ENCODE measurements at places on chromosomes 4 and X.
A peak's percentile ranks its signal among the peaks of the same experiment; 100 is the strongest.

- DNase-seq, result no peak
Observed at GRCh38 chr4:7897811-7898210, 41.9 kb downstream of the AFAP1 start.

- DNase-seq, result no peak
Observed at GRCh38 chrX:28550331-28550872, 36.8 kb upstream of the IL1RAPL1 start.

DNA sequence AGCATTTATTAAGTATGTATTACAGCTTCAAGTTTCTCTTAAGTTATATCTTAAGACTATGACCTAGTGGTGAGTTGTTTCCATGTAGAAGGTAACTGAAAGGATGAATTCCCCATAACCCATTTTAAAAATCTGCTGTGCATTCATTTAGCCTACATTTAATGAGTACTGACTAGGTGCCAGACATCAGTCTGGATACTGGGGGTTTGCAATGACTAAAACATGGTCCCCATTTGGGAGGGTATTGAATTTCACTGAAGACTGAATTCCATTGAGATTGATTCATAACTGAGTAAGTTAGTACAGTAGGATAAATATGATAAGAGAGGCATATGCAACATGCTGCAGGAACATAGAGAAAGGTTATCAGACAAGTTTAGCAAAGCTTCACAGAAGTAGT is 241.5 kb downstream of the FRAS1 start:
- DNase-seq, result no peak

- DNase-seq, result no peak
Observed at GRCh38 chr4:41358647-41359421, 102.1 kb downstream of the UCHL1 start.

DNA sequence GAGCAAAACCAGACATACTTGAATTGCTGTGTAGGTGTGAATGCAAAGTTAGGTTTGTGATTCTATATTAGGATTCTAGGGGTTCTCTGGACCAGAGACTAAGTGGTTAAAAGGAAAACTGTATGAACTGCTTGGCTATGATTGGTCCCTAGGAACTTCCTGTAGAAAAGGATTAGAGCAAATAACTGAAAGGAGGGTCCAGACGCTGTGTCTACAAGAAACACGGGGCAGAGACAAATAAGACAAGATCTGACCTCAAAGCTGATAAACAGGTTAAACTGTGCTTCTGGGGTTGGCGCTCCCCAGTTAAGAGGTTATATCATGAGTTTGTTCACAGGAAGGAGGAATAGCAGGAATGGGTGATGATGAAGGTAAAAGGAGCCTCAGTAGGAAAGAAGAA is 183.6 kb downstream of the MGST2 start:
- DNase-seq, result no peak

GRCh38 chrX:144946666-144947065 is 300.6 kb upstream of the SPANXN1 start:
- DNase-seq, result no peak

GRCh38 chr4:123587983-123588494 is 191.4 kb downstream of the SPRY1 start:
- DNase-seq, result no peak

DNA sequence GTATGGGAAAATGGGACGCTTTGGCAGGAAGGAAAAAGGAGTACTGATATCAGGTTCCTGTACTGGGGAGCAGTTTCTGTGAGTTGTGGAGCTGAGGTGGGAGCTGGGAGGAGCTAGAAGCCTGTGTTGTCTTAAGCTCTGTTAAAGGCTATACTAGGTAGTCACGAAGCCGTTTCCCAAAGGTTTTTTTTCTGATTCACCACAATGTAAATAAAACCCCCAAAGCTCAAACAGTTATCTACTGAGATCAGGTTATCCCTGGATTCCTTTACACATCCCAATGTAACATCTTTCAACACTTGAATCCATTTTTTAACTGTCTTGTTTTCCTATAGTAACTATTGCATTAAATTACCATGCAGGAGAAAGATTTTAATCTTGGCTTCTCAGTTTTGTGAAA is 297.4 kb upstream of the SFRP2 start:
- DNase-seq, result no peak

GRCh38 chr4:35912174-35912573 is 332.1 kb downstream of the ARAP2 start:
- no peak for DNase-seq

- no peak for DNase-seq
Observed at GRCh38 chrX:119325456-119325855, 73.7 kb upstream of the SLC25A43 start.

GRCh38 chr4:98482847-98483806 is 175.3 kb downstream of the TSPAN5 start:
- no peak for DNase-seq

- no peak for DNase-seq
Observed at GRCh38 chr4:142840516-142841123, 5.5 kb downstream of the INPP4B start.

DNA sequence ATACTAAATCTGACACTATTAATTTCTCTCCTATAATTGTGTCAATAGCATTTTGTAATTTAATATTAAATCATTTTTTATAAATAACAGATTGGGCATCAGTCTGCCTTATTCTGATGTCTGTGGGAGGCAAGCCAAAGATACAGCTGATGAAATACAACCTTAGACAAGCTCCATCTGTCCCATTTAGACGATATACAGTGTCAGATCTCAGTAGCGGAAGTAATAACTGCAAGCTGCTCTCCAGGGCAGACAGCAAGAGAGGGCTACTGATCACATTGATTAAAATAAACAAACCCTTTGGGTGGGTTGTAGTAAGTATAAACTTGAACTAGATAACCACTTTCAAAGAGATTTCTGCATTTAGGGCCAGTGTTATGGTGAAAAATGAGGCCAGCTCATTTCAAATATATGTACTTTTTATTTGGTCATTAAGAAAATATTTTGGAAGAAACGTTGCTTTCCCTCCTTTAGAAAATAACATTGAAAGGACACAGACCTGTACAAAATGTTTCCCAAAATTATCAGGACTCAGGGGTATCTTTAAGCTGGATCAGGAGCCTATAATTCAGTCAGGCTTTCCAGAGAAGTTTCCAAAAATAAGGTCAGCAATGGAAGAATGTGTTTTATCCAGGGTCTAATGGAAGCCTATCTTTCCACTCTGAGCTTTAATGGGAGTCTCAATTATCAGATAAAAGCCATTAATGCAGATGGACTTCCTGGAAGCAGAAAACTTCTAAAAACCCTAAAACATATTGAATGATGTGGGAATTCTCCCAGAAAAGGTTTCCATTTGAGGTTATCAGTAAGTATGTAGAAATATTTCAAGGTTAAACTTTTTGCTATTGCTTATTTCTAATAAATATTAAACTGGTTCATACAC is 1028.8 kb upstream of the IGFBP7 start:
- DNase-seq, result no peak

GRCh38 chrX:153851981-153852380 is 21.6 kb upstream of the PDZD4 start:
- DNase-seq, result no peak

GRCh38 chr4:8688041-8688907 is 95.7 kb downstream of the CPZ start:
- no peak for DNase-seq

DNA sequence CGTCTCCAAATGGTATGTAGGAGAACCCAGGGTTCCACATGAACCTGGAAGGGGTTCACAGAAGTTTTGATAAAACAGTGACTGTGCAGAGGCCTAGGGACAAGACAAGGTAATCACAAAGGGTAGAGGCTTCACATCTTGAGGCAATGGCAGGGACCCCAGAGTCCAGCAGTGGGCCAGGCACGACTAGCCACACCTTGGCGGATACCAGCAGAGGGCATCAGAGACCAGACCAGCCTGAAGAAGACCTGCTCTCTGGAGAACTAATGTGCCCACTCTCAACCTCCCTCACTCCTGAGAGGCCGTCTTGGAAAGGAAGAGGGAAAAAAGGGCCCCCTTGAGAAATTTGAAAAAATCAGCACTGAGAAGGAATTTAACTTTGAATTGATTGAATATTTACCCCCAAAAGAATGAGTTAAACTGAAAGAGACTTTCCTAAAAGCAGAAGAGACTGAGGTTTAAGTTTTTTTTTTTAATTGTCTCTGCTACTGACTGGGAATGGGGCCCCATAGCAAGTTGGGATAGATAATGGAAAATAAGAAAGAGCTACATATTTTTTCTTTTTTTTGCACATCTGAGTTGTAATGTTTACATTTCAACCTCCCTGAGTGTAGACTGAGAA is 243.8 kb upstream of the JADE1 start:
- no peak for DNase-seq

DNA sequence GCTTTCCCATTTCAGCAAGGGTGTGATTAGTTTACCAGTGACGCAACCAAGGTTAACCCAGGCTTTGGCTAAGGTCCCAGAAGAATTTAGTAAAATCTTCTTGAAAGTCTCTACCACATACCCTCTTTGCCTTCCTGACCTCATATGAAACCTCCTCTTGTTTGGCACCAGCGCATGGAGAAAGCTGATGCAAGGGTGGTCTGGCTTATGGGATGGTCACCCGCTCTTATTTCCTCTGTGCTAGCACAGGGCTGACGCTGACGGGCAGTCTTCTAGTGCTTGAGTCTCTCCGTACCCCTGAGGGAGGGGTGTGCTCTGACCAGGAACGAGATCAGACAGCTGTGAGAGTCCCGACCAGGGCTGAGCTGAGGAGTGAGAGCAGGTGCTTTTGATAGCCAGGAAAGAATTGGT is 137.6 kb downstream of the TENM3 start:
- no peak for DNase-seq

DNA sequence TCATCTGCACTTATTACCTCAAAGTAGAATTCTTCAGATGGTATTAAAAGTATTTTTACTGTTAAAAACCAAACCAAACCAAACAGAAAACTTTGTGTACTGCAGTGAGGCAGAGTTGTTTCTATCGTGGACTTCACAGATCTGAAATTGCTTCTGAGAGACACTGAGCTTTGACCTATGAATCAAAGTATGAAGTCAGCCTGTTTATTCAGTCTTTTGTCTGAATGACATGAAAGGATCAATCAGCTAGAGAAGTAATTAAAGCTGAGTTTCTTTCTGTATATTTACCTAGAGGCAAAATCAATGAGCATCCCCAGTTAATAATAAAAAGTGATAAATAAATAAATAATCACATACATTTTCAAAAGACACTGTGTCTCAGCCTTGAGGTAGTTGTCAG is 2121.0 kb downstream of the PCDH7 start:
- DNase-seq, result no peak

GRCh38 chr4:109559625-109559982 is 442 bp upstream of the MCUB start:
- DNase-seq, result no peak

DNA sequence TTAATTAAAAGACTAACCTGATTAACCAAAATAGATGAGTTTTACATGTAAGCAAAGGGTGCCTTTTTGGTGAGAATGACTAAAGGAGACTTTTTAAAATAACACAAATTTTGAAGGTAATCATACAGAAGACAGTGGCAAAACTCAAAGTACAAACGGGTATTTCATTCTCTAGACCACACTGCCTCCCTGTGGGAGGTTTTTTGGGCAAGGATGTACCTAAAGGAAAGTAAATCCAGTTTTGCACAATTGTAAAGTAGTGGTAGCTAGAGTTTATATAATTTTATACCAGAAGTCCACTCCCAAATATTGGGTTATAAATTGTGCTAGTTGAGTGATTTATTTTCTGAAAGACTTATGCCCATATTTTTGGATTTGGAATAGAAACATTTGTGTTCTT is 201.0 kb downstream of the PAPSS1 start:
- no peak for DNase-seq

- DNase-seq, result no peak
Observed at GRCh38 chr4:186606591-186606992, 51.2 kb upstream of the MTNR1A start.

GRCh38 chr4:73844345-73844744 is 7.9 kb downstream of the CXCL6 start:
- no peak for DNase-seq

DNA sequence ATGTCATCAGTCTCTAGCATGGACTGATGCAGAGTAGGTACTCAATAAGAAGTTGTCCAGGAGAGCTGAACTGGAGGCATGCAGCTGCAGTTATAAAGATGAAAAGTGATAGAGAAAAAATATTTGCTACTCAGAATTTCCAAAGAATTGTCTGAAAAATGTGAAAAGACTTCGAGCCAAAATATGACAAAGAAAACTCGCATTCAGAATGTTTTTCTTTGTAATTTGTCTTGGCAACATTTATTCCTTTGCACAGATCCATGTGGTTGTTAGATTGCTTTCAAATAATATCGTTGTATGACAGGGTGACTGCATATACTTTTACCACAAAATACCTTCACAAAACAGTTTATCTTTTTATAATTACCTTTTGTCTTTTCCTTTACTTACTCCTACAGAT is 128.0 kb upstream of the SLC4A4 start:
- no peak for DNase-seq

GRCh38 chrX:1661048-1661921 is 46.4 kb downstream of the ASMT start:
- DNase-seq, result peak; percentile 84

DNA sequence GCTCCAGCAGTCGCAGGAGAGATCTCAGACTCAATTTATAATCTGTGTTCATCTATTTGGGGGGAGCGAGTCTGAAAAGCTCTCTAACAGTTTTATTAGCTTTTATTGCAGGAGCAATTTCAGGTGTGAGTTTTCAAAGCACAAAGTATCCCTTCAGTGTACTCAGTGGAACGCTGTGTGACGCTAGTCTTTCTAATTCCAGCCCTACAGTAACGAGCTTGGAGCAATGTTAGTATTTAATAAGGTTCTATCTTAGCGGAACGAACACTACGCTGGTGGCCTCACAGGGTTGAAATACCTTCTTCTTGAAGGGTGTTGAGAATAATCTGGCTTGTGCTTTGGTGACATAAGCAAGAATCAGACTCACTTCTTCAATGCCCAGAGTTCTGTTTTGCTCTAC is 8.4 kb downstream of the HS3ST1 start:
- no peak for DNase-seq

GRCh38 chr4:176209535-176209934 is 14.2 kb upstream of the SPATA4 start:
- DNase-seq, result no peak

DNA sequence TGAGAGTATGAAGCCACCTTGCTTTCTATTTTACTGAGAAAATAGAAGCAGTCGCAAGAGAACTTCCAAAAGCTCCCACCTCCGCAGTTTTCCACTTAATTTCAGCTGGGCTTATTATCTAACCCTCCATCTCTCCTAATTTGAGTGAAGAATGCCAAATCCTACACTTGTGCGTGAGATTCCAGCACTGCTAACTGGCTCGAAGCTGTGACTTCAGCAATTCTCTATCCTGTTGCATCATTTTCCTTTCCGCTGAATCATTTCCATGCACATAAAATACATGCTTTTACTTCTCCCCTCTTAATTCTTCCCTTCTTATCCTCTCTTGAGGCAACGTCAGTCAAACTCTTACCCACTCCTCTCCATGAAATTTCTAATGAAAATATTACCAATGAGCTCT is 189.5 kb downstream of the GASK1B start:
- no peak for DNase-seq

DNA sequence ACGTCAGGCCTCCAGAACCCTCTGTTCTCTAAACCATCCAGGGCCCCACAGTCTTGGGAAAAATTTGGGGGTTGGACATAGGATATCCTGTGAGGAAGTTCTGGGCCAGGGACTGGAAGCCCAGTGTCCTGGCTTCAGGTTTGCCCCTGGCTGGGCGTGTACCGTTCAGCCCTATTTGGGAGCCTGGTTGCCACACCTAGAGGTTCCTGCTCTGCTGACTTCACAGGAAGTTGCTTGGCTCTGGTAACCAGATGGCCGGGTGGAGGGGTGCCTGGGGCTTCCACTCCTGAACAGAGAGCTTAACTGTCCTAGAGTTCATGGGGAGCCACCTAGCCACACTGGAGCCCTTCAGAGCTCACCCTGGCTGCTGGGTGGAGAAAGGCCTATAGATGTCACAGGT is 1.1 kb downstream of the TAFAZZIN start:
- DNase-seq, result no peak
